ENCODE measurements at places on chromosomes 1 and 21.

DNA sequence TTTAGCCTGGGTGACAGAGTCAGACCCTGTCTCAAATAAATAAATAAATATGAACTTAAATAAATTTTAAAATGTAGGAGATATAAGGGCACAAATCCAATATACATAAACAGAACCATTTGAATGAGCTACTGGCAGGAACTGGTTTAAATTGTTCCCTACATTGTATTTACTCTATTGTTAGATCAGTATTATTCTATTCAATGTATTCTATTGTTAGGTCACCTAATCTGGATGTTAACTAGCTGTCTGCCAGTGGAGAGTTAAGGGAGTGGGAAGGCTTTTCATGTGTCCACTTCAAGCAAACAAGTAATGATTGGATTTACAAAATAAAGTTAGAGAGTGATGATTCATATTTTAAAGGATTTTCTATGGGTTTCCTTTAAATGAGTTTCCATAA is 4.9 kb upstream of the FBXO28 start:
- DNase-seq: no peak

GRCh38 chr1:182299728-182300616 is 91.6 kb downstream of the GLUL start:
- DNase-seq: peak; percentile 17

DNA sequence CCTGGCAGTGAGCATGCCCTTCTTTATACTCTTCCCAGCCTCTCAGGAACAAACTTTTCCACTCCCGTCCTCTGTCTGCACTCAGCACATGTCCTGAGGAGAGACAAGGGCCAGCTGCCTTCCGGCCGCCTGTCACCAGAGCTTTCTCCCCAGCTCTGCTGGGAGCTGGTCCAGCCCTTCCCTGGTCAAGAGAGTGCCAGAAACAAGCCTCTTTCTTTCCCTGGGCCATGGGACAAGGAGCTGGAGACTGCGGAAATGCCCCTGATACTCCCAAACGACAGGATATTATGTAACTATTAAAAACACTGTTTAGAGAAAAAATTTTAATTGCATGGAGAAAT is 10.4 kb downstream of the LAMB3 start:
- DNase-seq: no peak

DNA sequence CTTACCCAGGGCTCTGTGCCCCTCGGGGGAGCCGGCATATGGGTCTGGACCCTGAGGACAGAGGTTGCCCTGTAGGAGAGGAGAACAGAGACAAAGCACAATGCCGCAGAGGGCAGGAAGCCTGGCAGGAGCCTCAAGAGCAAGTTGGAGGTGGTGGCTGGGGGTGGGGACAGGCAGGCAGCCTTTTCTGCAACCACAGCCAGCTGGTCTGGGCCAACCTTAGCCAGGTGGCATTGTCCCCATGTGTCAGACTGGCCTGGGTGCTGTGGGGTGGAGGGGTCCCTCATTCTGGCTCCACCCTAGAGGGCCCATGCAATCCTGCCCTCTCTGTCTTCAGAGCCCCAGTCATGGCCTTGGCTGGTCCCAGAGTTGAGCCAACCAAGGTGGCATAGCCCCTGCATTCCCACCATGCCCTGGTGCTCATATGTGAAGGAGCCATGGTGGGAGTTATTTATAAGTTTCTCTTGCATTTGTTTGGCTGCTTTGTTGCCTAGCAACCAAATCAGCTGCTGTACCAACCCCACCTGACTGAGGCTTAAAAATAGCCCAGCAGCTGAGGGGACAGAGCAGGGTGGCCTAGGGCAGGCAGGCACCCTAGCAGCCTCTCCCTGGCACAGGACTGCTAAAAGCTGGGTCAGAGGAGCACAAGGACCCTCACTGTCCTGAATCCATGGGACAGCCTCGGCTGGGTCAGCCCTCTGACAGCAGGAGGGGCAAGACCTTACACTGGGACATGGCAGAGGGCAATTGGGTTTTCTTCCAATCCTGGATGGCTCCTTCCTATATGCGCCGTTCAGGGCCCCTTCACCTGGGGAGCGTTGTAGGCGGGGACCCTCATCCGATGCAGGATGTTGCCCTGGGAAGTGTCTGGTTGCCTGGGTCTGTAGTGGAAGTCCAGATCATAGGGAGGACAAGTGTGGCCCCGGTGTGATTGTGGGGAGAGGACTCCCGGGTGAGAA is 19.5 kb downstream of the MAP7D1 start:
- DNase-seq: no peak

DNA sequence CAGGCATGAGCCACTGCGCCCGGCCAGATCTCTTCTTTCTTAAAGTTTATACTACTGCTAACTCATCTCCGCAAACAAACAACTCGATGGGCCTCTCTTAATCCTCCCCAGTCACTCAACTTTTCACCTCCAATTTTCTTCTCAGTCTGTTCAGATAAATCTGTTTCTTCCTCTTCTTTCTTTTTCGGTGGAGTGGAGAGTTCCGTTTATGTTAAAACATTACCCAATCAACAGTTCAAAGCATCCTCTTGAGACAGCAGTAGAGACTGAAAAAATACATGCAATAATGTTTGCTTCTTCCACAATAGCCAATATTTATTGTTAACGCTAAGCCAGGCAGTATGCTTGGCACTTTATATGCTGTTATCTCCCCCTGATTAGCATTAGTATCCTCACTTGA is 1.4 kb upstream of the ANKRD13C start:
- DNase-seq: no peak

DNA sequence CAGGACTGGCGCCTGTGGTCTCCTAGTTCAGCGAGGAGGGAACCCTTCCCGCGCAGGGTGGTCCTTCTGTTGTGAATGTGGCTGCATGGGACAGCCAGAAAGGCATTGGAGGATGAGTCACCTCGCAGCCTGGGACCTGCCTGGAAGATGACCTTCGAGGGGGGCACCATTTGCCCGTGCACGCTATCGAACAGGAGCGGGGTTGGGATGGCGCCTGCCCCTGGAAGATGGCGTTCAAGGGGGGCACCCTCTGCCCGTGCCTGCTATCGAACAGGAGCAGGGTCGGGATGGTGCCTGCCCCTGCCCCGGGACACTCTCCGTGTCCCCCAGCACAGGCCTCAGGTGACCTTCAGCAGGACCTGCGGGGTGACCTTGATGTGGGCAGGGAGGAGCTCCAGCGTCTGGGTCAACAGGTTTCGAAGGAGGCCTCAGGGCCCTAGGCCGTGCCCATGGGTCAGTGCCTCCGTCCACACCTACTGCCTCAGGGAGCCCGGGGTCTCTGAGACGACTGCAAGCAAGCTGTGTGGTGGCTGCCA is 1.7 kb upstream of the ACTRT2 start:
- DNase-seq: no peak

- DNase-seq: no peak
Observed at GRCh38 chr1:181383695-181384094, 99.6 kb upstream of the CACNA1E start.

GRCh38 chr1:232044728-232045127 is 418.1 kb downstream of the DISC1 start:
- DNase-seq: no peak

DNA sequence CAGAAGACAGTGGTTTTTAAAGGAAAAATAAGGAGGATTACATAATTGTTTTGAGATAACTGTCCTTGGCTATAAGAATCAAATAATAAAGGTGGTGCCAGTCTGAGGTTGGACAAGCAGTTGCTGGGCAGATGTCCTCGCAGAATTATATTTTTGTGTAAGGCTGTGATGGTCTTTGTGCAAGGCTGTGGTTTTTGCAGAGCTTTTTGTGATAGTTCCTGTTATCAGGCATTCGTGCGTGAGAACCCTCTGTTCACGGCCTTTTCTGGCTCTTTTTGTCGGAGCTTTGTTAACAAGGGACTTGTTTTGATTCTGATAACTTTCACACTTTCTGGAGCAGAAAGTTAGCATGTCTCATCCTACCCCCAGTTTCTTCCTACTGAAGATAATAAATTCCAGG is 33.4 kb downstream of the SH3BP5L start:
- no peak for DNase-seq

- no peak for DNase-seq
Observed at GRCh38 chr1:231108516-231109302, 53.1 kb upstream of the TRIM67 start.

DNA sequence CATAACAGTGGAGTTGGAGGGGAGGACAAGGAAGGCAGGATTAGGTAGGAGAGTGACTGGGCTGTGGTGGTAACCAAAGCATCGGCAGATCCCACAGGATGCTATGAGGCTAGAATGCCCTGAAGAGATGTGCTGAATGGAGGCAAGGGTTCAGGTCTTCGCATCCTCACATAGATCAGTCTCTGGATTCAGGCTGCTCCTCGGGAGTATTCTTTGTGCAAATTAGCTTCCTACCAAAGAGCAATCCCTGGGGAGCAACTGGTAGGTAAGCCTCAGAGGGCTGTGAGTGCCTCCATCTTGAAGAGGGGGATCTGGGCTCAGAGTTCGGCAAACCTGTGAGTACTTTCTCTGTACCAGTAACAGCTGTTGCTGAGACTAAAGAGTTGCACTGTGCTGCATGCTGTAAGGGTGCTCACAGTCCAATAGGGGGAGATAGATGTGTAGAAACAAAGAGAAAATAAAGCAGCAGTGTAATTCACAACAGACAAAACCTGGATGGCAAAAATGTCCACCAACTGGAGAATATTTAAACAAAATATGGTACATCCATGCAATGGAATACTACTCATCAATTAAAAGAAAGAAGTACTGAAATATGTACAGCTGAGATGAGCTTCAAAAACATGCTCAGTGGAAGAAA is 322.4 kb upstream of the DEPDC1 start:
- peak; percentile 28 for DNase-seq

- no peak for DNase-seq
Observed at GRCh38 chr1:244325056-244325758, 126.5 kb downstream of the ADSS2 start.
